ENCODE measurements at places on chromosomes 5 and 9.

DNA sequence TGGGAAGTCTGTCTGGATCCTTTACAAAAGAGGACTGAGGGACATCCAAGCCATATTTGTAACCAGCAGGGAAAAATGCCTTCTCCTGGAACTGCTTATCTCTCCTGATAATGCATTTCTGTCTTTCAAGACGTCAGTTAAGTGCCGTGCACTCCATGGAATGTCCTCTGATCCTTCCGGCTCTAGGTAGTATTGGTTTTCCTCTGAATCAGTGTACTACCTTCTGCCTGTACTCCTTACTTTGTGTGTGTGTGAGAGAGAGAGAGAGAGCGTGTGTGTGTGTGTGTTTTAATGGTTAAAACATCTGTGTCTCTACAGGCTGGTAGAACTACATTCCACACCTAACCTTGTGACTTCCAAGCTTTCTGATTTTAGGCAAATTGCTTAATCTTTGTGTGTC lies 89.9 kb downstream of the PIP5K1B start:
- DNase-seq: no peak

- DNase-seq: peak; percentile 47
These were observed 572.6 kb upstream of the CLINT1 start for GRCh38 chr5:158431369-158432029.

DNA sequence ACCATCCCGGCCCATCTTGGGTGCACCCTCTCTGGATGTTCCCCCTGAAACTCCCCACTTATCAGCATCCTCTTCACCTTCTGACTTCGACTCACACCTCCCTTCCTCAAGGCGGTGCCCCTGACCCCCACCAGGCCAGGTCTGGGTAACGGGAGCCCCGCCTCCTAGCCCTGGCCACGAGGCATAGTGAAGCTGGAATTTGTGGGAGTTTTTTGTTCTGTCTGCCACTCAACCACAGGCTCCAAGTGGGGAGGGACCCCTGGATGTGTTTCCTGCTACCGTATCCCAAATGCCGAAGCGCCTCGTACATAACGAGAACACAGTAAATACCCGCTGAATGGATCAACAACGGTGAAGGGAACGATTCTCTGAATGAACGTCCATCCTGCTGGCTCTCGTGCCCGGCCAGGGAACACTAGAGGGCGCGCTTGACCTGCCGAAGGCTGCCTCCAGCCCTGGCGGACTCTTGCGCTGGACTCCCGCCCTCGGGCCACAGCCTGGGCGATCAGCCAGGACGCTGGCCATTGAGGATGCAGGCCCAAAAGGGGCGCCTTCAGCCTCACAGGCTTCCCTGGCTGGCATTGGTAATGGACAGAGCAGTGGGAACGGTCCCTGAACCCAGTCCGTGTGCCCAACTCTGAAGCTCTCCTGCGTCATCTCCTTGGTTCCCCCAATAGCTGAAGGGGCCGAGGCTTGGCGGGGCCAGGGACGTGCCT lies 47.3 kb upstream of the PHYKPL start:
- DNase-seq: peak; percentile 4

GRCh38 chr5:74258314-74258665 lies 382.2 kb downstream of the ENC1 start:
- no peak for DNase-seq

- no peak for DNase-seq
These were observed 273.6 kb downstream of the FSTL4 start for GRCh38 chr5:133338504-133339355.

DNA sequence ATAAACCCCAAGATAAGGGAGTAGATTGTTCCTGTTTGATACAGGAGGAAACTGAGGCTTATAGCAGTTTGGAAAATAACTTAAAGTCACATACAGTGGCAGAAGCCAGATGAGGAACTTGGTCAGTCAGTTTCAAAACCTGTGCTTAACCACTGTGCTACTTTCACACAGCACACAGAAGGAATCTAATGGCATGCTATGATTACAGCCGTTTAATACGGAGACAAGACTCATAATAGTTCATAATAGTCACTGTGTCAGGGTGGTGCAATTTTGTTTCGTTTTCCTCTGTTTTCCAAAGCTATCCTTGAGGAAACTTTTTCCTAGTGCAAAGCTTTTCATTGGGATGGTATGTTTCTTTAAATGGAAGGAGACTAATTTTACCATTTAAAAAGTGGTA lies 112.3 kb downstream of the GCNT1 start:
- no peak for DNase-seq

GRCh38 chr5:159452480-159453167 lies 122.3 kb upstream of the IL12B start:
- DNase-seq: no peak

DNA sequence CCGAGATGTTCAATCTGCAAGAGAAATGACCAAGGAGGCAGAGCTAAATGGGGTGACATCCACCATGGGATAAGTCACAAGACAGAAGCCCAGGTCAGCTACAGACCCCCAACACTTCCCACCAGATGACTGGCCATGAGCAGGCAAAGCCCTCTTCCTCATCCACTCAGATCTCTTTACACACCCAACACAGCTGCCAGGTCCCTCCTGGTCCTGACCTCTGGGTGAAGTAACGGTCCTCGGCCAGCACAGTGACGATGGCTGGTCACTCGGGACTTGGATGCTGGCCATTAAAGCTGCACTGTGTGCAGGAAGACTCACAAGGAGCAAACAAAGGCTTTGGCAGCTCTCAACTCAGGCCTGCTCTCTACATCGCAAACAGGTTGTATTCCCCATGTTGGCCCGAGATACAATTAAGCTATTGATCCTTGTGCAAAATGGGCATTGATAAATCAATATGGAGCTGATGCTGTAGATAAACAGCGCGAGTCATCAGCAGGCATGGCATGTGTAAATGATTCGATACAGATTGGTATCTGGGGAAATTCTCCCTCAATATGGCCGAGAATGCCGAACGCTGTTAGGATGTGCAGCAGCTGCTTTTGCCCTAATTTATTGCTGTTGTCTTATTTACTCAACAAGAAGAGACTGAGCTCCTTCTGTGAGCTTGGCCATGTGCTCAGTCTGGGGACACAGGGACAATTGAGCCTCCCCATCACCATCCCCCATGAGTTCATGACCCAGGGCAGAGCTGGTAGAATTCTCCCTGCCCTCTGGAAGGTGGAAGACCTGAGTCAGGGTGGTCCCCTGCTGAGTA lies 98.7 kb downstream of the C5orf15 start:
- DNase-seq: no peak

GRCh38 chr5:126809916-126810315 lies 33.0 kb downstream of the LMNB1 start:
- no peak for DNase-seq

- no peak for DNase-seq
These were observed 30.3 kb downstream of the CEP72 start for GRCh38 chr5:642481-642880.

DNA sequence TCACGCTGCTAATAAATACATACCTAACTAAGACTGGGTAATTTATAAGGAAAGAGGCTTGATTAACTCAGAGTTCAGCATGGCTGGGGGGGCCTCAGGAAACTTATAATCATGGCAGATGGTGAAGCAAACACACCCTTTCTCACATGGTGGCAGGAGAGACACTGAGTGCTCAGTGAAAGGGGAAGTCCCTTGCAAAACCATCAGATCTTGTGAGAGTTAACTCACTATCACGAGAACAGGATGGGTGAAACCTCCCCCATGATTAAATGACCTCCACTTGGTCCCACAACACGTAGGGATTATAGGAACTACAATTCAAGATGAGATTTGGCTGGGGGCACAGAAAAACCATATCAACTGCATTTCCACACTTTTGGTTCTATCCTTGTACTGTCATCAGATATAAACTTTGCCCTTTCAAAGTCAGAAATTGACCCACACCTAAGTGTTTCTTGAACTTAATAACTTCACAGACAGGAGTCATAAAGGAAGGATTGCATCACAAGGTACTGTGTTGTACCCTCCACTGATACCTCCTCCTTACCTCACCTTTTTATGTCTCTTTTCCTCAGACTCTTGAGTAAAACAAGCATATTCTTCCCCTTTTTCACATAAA lies 319.1 kb upstream of the PIK3R1 start:
- DNase-seq: no peak

DNA sequence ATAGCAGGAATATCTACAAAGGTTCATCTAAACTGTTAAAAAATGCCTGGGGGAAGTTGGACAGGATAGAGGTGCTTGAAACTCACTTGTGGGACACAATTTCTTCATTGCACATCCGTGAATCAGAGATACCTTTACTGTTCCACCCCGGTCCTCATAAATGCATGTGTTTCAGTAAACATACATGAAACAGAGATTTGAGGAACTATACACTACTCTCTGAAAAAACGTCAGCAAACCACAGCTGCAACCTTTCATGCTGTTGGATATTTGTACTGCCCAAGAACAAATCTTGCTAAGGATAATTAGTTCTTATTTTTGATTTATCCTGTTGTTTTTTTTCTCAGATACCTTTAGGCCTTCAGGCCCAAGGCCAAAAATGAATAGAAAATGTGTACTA lies 337.3 kb downstream of the KDM4C start:
- DNase-seq: no peak

GRCh38 chr5:160640406-160640805 lies 211.6 kb downstream of the ATP10B start:
- DNase-seq: no peak

DNA sequence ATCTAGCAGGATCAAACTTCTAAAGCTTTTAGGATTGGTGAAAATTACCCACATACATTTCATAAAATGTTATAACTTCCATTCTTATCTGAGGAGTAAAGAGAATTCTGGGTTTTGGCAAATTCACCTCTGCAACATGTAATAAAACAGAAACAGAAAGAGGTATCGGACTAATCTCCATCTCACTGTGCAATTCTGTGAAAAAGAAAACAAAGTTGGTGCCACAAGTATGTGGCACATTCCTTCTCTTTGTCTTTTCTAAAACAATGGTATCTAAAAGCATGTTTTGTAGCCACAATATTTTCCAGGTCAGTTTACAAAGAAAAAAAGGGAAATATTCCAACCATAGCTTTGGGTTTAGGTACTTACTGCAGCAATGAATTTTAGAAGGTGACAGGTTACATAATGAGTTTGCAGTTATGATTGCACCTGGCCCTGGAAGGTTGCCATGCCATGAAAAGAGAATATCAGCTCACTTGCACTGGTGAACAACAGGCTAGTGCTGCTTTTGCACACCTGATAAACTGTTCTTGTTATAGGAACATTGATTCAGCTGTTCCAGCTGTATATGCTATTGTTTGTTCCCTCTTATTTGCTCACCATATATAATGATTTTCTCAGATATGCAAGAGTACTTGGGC lies 491.3 kb upstream of the MEF2C start:
- DNase-seq: no peak

- DNase-seq: peak; percentile 98
These were observed 118.3 kb downstream of the NR6A1 start for GRCh38 chr9:124652615-124653393.

GRCh38 chr5:151143645-151144044 lies 13.9 kb downstream of the ANXA6 start:
- DNase-seq: no peak

DNA sequence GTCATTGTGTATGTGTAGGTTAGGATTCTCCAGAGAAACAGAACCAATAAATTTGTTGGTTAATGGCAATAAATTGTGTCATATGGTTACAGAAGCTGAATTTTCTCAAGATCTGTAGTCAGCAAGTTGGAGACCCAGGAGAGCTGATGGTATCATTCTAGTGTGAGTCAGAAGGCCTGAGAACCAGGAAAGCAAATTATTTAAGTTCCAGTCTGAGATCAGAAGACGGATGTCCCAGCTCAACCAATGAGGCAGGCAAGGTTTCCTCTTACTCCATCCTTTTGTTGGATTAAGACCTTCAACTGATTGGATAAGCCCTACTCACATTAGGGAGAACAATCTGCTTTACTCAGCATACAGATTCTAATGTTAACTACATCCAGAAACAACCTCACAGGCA lies 656.3 kb downstream of the ANXA1 start:
- DNase-seq: no peak

DNA sequence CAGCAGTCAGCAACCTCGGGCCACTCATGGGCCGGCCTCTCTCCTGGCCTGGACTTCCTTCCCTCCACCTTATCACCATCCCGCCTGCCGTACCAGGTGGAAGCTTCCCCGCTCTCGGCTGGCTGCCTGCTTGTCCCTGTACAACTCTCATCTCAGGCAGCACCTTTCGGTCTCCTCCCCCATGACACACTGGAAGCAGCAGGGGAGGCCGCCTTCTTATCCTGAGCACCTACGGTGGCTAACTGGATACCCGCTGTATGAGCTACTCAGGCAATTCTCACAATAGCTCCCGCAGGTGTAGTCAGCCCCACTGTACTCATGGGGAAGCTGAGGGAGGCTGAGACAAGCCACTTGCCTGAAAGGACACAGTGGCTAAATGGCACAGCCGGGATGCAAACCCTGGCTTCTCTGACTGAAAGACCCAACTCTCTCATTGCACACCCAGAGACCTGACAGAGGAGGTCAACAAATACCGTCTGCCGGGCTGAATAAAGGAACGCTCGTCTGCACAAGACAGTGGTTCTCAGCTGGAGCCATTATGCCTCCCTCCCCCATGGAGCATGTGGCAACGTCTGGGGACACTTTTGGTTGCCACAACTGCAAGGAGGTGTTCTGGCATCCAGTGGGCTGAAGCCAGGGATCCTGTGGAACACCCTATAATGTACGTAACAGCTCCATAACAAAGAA lies 9.6 kb downstream of the STK10 start:
- DNase-seq: no peak

GRCh38 chr5:56244627-56245026 lies 11.5 kb upstream of the ANKRD55 start:
- DNase-seq: no peak

GRCh38 chr5:72572236-72572765 lies 65.1 kb upstream of the ZNF366 start:
- DNase-seq: no peak

DNA sequence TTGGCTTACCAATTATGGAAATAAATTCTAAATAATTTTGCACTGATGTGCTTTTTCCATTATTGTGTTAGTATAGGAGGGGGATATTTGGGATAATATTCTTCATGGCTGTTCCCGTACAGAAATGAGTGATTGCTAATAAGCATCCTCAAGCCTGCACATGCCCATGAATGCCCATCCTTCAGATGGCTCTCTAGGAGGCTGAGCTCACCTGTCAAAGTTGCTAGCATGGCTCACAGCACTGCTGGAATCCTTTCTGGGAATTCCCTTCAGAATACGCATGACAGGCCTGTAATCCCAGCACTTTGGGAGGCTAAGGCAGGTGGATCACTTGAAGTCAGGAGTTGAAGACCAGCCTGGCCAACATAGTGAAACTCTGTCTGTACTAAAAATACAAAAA lies 124.1 kb downstream of the NXNL2 start:
- no peak for DNase-seq

Data from BJ (cell line).